Esophagus squamous epithelium (tissue), 5 donors: ENCODE measurements at places on chromosomes 1 and 21.

- peak overlapping the region; percentile 90 for H3K27ac ChIP-seq
- H3K27me3 ChIP-seq: no peaks in the 10 kb centered on the region
- peaks cover 4% of the 10 kb centered on the region for H3K4me1 ChIP-seq
- no peak for DNase-seq
Measured at GRCh38 chr1:108200687-108201051, 526 bp upstream of the SLC25A24 start.

DNA sequence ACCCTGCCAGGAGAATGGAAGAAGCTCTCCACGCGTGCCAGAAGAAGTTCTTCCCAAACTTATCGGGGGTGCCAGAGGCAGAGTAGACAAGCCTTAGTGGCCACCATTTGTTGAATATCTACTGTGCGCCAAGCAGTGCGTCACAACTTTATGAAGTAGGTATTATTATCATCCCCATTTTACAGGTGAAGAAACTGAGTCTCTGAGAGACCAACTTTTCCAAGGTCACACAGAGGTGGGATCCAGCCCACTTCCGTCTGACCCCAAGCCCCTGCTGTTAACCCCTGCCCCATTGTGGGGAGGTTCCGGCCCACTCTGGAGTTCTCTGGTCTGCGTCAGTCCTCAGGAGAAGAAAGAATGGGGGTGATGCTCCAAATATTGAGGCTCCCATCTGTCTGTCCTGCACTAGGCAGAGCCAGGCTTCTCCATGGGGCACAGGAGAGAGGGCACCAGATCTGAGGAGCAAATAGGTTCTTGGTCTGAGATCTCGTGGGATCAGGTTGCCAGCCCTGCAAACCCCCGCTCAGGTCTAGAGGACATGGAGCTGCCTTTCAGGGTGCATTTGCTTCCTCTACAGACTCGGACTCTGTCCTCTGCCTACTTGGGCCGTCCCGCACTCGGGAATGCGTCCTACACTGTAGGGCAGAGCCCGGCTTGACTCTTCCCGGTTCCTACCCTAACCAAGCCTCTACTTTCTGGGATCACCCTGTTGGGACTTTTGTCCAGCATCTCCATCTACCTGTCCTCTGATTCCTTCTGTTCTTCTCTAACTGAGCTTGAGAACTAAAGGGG lies 2.1 kb downstream of the CDK18 start:
- peaks cover 19% of the 10 kb centered on the region for H3K4me1 ChIP-seq
- H3K36me3 ChIP-seq: no peaks in the 10 kb centered on the region
- H3K4me3 ChIP-seq: no peak overlapping the region
- H3K27ac ChIP-seq: peak overlapping the region; percentile 21
- no peaks in the 10 kb centered on the region for H3K27me3 ChIP-seq
- DNase-seq: no peak

GRCh38 chr1:56933161-56933560 lies 32.7 kb downstream of the C8B start:
- H3K4me3 ChIP-seq: no peak overlapping the region
- no peaks in the 10 kb centered on the region for H3K27me3 ChIP-seq
- no peak for DNase-seq
- H3K4me1 ChIP-seq: no peaks in the 10 kb centered on the region
- no peak overlapping the region for H3K27ac ChIP-seq
- no peaks in the 10 kb centered on the region for H3K36me3 ChIP-seq

DNA sequence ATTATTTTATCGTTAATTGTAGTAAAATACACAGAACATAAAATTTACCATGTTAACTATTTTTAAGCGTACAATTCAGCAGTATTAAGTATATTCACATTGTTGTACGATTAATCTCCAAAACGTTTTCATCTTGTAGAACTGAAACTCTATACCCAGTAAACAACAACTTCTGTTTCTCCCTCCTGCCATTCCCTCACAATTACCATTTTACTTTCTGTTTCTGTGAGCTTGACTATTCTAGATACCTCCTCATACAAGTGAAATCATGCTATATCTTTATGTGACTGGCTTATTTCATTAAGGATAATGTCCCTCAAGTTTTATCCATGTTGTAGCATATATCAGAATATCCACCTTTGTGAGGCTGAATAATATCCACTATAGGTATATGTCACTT lies 156.8 kb downstream of the ST6GALNAC3 start:
- H3K27ac ChIP-seq: no peak overlapping the region
- no peak overlapping the region for H3K4me3 ChIP-seq
- no peak for DNase-seq
- H3K27me3 ChIP-seq: no peaks in the 10 kb centered on the region
- H3K4me1 ChIP-seq: no peaks in the 10 kb centered on the region

DNA sequence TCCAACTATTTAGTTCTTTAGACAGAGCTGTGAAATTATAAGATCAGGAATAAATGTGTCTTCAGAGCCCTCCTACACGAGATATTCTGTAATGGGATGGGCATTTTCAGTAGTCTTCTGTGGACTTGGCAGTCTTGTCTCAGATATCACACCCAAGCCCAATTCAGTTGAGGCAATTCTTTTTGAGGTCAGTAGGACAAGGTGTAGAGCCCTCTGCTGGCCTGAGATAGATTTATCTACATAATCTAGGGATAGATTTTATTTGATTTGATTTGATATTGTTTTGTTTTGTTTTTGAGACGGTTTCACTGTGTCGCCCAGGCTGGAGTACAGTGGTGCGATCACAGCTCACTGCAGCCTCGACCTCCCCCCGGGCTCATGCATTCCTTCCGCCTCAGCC lies 77.5 kb downstream of the FMN2 start:
- H3K4me3 ChIP-seq: no peak overlapping the region
- no peaks in the 10 kb centered on the region for H3K4me1 ChIP-seq
- H3K27ac ChIP-seq: no peak overlapping the region
- no peak for DNase-seq
- H3K27me3 ChIP-seq: no peaks in the 10 kb centered on the region
- no peaks in the 10 kb centered on the region for H3K36me3 ChIP-seq

GRCh38 chr1:232318143-232318542 lies 311.8 kb downstream of the SIPA1L2 start:
- H3K27ac ChIP-seq: peak overlapping the region; percentile 74
- no peaks in the 10 kb centered on the region for H3K27me3 ChIP-seq
- H3K4me1 ChIP-seq: peaks cover 4% of the 10 kb centered on the region
- no peak for DNase-seq
- H3K36me3 ChIP-seq: no peaks in the 10 kb centered on the region

- H3K27ac ChIP-seq: no peak overlapping the region
- H3K4me3 ChIP-seq: no peak overlapping the region
- no peaks in the 10 kb centered on the region for H3K36me3 ChIP-seq
- no peaks in the 10 kb centered on the region for H3K27me3 ChIP-seq
- H3K4me1 ChIP-seq: no peaks in the 10 kb centered on the region
Measured at GRCh38 chr1:221567859-221568507, 173.9 kb downstream of the DUSP10 start.

GRCh38 chr1:163766257-163766918 lies 444.6 kb downstream of the NUF2 start:
- H3K4me3 ChIP-seq: no peak overlapping the region
- H3K27me3 ChIP-seq: no peaks in the 10 kb centered on the region
- H3K4me1 ChIP-seq: no peaks in the 10 kb centered on the region
- DNase-seq: no peak
- no peaks in the 10 kb centered on the region for H3K36me3 ChIP-seq

- no peak for DNase-seq
- H3K27ac ChIP-seq: no peak overlapping the region
- no peaks in the 10 kb centered on the region for H3K27me3 ChIP-seq
- peaks cover 31% of the 10 kb centered on the region for H3K36me3 ChIP-seq
- H3K4me3 ChIP-seq: no peak overlapping the region
Measured at GRCh38 chr1:171716616-171717015, 25.2 kb downstream of the VAMP4 start.

GRCh38 chr1:184624051-184624450 lies 130.6 kb downstream of the EDEM3 start:
- peak overlapping the region; percentile 90 for H3K27ac ChIP-seq
- no peak for DNase-seq
- peaks cover 79% of the 10 kb centered on the region for H3K4me1 ChIP-seq
- H3K27me3 ChIP-seq: no peaks in the 10 kb centered on the region
- no peaks in the 10 kb centered on the region for H3K36me3 ChIP-seq

DNA sequence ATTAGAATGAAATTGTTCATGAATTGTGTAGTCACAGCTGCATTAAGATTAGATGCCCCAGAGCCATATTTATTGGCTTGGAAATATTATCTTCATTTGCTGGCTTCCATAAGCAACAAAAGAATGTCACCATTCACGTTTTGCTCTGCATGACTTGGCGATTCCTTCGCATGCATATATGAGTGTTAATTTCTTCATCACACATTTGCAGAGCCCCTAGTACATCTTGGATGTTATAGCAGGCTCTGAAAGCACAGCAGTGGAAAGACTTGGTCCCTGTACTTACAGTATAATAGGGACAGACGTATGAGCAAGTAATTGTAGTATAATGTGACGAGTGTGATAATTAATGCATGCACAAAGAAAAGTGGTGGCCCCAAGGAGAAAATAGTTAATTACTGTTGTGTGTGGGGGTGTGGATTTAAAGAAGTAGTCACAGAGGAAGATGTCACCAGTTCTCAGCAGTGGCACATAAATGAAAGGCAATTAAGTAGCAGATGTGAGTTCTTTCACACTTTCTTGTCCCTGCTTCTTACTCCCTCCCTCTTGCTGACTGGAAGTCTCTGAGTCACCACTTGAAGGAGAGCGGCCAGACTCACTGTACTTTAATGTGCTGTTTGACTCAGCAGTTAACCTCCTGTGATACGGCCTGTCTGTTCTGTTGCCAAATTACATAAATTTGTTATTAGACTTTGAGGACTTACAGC lies 21.0 kb downstream of the S100A10 start:
- H3K4me3 ChIP-seq: no peak overlapping the region
- no peaks in the 10 kb centered on the region for H3K36me3 ChIP-seq
- peak overlapping the region; percentile 80 for H3K27ac ChIP-seq
- no peak for DNase-seq
- H3K27me3 ChIP-seq: no peaks in the 10 kb centered on the region

DNA sequence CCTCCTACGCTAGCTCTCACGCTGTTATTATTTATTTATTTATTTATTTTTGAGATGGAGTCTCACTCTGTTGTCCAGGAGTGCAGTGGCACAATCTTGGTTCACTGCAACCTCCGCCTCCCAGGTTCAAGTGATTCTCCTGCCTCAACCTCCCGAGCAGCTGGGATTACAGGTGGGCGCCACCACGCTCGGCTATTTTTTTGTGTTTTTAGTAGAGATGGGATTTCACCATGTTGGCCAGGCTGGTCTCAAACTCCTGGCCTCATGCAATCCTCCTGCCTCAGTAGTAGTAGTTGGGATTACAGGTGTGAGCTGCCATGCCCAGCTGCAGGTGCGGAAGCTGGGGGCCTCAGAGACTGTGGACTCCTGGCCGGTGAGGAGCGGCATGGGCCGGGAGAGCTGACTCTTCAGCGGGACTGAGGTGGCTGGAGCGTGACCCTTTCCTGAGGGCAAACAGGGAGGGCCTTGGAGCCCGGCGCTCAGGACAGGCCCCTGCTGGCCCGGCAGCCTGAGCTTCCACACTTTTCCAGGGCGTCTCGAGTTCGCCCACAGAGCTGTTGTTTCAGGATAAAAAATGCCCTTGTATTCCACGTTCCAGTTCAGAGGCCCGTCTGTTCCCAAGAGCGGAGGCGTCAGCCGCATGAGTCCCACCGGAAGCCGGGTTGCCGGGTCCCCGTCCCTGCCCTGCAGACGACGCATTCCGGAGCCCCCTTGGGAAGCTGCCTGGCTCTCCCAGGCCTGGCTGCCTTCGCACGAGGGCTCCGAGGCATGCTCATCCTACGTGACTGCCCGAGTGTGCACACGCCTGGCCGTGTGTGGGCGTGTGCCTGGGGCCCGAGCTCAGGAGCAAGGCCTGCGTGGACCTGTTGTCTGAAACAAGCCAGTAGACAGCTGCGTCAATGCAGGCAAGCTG lies 126.2 kb downstream of the SIK1 start:
- H3K36me3 ChIP-seq: no peaks in the 10 kb centered on the region
- no peaks in the 10 kb centered on the region for H3K27me3 ChIP-seq
- H3K4me3 ChIP-seq: no peak overlapping the region
- peaks cover 5% of the 10 kb centered on the region for H3K4me1 ChIP-seq
